HTR-8/SVneo (cell line): ENCODE measurements at places on chromosomes 4 and X.

GRCh38 chr4:22490718-22491315, 25.0 kb downstream of the ADGRA3 start:
- DNase-seq: no peak

DNA sequence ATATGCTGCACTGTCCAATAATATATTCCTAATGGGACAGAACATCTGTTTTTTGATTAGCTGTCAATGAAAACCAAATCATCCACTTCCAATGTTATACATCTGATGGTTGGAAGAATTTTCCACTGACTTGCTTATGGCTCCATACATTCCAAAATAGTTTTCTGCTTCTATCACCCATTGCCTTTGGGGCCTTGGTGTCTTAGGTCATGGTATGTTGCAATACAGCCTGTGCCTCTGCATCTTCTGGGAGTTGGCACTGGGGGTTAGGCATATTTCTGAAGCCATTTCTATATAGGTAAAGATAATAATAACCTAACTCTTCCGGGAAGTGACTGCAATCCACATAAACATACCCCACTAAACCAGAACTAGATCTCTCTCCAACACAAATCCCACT, 53.2 kb upstream of the NR3C2 start:
- no peak for DNase-seq

GRCh38 chrX:9253211-9253610, 211.6 kb upstream of the TBL1X start:
- DNase-seq: no peak

GRCh38 chr4:156419080-156419685, 465.5 kb upstream of the CTSO start:
- no peak for DNase-seq

GRCh38 chr4:12633053-12633651, 851.0 kb downstream of the RAB28 start:
- peak; percentile 6 for DNase-seq

DNA sequence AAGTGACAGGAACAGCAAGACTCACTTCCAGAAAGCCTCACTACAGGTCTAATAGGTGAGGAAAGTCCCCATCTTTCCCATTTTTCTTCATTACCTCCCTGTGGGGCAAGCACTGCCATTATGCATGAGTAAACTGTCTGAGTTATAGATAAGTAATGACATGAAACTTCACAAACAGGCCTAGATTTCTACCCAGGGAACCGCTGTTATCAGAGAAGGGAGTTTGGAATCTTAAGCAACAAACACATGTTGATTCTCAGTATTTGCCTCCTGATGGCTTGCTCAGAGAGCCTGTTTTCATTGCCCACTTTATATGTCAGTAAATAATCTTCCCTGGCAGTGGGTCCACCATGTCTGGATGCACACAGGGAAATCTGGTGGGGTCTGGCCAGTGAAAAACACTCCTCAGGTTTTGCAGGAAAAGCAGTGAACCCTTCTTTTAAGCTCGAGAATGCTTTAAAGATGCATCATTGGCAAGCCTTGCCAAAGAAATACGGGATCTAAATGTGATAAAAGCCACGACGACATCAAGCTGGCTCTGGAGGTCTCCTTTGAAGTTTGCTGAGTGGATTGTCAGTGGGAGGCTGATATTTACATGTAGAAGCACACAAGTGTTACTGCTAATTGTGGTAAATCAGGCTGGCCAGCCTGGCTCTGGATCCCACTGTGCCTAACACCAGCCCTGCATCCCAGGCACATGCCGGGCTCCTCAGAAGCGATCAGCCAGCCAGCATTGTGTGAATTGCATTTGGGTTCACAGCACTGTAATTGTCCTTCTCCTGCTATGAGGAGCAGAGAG, 25.2 kb downstream of the PDGFRA start:
- DNase-seq: no peak

DNA sequence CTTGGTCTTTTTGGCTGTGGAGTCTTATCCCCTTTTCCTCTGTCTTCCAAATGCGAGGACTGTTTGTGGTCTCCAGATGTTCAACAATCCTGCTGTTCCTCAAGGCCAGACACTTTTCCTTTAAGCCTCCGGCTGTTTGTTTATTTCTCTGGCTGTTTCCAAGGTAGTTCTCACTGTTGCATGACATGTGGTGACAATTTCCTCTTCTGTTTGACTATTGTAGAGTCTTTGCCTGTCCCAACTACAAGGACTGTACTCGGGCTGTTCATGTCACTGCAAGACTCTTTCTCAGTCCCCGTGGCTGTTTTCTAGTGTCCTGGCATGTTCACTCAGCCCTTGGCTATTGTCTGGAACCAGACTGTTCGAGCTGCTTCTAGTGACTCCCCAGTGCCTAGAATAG, 50.6 kb downstream of the ZNF157 start:
- no peak for DNase-seq
